ENCODE measurements at places on chromosomes 11 and 22.

- DNase-seq, result no peak
Measured at GRCh38 chr22:36565686-36566085, 36.7 kb upstream of the EIF3D start.

DNA sequence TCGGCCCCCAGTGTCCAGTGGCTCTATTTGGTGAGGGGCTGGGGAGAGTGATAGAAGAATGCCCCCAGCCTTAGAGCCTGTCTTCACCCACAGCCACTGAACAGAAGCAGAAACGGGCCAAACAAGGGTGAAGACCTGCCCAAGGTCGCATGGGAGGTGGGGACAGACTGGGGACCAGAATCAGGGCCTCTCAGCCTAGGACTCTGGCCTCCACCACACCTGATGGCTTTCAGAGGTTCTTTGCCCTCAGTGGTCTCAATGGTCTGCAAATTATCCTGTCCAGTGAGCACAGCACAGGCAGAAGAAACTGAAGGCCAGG lies 4.5 kb upstream of the MYRF start:
- no peak for DNase-seq

DNA sequence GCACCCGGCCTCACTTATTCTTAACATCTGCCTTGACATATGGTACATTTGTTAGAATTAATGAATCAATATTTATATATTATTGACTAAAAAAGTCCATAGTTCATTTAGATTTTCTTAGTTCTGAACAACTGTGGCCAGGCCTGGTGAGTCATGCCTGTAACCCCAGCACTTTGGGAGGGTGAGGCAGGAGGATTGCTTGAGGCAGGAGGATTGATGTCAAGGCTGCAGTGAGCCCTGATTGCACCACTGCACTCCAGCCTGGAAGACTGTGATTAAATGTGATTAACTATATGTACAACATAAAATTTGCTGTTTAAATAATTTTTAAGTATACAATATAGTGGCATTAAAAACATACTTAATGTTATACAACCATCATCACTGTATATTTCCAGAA lies 5.6 kb downstream of the UVRAG start:
- no peak for DNase-seq

DNA sequence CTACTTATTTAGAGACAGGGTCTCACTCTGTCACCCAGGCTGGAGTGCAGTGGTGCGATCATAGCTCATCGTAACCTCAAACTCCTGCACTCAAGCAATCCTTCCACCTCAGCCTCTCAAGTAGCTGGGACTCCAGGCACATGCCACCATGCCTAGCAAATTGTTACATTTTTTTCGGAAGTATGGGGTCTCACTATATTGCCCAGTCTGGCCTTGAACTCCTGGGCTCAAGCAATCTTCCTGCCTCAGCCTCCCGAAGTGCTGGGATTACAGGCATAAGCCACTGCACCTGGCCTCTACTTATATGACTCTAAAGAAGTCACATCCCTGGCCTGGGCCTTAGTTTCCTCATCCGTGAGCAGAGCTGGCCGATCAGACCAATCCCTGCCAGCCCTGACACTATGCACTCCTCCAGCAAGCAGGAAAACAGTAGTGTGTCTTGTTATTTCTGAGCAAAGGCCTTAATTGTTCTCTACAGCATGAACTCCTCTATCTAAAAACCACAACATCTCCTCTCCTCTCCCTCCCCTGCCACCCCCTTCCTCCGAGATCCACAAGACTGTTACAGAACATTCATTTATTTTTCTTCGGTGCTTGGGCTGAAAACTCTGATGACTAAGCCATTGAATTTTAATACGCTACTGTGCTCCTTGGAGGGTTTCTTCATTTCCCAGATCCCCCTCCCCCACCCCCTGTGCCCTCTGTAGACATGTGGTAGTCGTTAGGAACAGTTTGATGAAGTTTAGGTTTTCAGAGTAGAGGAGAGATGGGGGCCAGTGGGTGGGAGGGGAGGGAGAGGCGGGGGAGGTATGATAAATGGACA lies 91.5 kb downstream of the ABTB2 start:
- no peak for DNase-seq

DNA sequence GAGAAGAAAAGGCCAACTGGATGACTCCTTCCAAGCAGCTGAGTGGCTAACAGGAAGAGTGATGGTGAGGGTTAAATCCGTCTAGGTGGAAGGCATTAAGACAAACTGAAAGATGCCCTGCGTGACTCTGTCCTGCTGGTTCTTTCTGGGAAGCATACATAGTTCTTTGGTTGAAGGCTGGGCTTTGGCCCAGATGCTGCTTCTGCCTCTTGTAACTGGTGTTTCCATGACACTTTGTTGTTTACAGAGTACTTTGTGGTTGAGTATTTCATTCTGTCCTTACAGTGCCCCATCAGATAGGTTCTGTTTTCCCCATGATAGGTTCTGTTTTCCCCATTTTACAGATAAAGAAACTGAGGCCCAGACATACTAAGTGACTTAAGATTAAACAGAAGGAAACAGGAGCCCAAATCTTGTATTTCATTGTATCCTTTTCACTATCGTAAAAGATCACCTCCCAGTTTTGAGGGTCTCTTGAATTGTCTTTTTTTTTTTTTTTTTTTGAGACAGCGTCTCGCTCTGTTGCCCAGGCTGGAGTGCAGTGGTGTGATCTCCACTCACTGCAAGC lies 124.3 kb upstream of the RASSF10 start:
- no peak for DNase-seq

- DNase-seq, result no peak
Measured at GRCh38 chr22:30838111-30838510, 130.5 kb downstream of the MORC2 start.

GRCh38 chr11:33000181-33000580 lies 15.5 kb upstream of the DEPDC7 start:
- DNase-seq, result no peak

GRCh38 chr22:25654676-25655075 lies 87.3 kb upstream of the MYO18B start:
- no peak for DNase-seq

GRCh38 chr11:67027483-67027930 lies 4.6 kb downstream of the SYT12 start:
- DNase-seq, result no peak

GRCh38 chr11:112972399-112973145 lies 11.4 kb downstream of the NCAM1 start:
- no peak for DNase-seq

DNA sequence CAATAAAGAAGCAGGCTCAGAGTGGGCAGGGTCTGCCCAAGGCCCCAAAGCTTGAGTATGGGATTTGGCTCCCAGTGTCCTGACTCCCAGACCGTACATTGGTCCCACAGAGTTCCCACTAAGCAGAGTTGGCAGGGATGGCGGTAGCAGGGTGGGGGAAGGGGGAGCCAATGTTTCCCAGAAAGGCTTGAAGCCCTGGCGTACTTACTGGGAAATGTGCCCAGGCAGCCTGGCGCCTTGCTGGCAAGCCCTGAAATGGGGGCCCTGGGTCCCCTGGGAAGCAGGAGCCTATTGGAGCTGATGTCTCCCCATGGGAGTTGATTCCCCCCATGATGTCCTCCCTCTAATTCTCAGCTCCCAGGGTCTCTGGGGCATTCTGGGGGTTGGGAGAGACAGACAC lies 9.3 kb downstream of the ARHGEF17 start:
- DNase-seq, result no peak

GRCh38 chr11:69686452-69686851 lies 11.3 kb upstream of the LTO1 start:
- DNase-seq, result no peak

DNA sequence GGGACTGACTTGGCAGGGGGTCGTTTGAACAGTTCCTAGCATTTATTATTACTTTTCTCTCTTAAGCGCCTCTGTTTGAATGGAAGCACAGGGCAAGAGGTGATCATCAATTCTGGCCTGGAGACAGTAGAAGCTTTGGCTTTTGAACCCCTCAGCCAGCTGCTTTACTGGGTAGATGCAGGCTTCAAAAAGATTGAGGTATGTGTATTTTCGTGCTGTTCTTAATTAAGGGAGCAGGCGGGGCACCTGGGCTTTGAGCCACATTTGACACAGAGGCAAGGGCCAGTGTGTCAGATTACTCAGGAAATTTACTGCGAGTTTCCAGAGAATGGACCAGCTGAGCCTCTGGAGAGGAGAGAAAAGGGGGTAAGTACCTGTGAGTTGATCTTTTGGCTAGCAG lies 102.4 kb upstream of the SORL1-AS1 start:
- DNase-seq, result no peak

DNA sequence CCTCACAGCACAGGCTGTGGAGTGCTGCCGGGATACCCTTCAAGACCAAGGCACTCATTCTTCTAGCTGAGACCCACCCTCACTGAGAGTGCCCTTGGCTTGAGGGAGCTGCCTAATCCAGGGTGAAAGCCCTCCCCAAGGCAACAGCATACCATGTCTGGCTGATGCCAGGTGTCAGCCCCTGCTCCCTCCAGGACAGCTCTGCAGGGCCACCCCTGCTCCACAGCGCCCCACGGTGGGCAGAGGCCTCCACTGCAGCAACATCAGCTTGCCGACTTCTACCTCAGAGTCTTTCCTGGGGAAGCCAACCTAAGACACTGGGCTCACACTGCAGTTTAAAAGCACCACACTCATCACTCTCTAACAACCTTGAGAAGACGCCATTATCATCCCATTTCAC lies 29.0 kb downstream of the TTLL1 start:
- DNase-seq, result peak; percentile 11

DNA sequence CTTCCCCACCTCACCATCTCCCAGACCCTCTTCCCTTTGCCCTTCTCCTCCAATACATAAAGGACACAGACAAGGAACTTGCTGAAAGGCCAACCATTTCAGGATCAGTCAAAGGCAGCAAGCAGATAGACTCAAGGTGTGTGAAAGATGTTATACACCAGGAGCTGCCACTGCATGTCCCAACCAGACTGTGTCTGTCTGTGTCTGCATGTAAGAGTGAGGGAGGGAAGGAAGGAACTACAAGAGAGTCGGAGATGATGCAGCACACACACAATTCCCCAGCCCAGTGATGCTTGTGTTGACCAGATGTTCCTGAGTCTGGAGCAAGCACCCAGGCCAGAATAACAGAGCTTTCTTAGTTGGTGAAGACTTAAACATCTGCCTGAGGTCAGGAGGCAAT lies 58.2 kb downstream of the TIMP3 start:
- no peak for DNase-seq

DNA sequence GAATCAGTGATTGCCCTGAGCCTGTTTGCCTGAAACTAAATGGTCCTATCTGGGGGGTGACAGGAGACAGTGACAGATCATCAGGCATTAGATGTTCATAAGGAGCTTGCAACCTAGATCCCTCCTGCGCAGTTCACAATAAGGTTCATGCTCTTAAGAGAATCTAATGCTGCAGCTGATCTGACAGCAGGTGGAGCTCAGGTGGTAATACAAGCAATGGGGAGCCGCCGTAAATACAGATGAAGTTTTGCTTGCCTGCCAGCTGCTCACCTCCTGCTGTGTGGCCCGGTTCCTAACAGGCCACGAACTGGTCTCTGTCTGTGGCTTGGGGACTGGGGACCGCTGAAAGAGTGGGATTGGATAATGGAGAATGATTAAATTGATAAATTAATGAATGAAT lies 14.0 kb downstream of the NOX4 start:
- DNase-seq, result no peak

- no peak for DNase-seq
Measured at GRCh38 chr11:16678466-16679116, 59.9 kb upstream of the C11orf58 start.

DNA sequence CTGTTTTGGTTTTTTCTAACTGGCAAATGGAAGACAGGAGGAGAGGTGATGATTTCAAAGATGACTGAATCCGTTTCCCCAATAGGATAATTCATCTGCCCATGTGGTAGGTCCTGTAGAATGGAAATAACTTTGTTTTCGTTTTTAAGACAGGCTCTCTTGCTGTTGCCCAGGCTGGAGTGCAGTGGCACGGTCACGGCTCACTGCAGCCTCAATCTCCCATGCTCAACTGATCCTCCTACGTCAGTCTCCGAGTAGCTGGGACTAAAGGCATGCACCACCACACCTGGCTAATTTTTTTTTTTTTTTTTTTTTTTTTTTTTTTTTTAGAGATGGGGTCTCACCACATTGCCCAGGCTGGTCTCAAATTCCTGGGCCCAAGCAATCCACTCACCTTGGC lies 77.4 kb upstream of the BIRC3 start:
- DNase-seq, result no peak

DNA sequence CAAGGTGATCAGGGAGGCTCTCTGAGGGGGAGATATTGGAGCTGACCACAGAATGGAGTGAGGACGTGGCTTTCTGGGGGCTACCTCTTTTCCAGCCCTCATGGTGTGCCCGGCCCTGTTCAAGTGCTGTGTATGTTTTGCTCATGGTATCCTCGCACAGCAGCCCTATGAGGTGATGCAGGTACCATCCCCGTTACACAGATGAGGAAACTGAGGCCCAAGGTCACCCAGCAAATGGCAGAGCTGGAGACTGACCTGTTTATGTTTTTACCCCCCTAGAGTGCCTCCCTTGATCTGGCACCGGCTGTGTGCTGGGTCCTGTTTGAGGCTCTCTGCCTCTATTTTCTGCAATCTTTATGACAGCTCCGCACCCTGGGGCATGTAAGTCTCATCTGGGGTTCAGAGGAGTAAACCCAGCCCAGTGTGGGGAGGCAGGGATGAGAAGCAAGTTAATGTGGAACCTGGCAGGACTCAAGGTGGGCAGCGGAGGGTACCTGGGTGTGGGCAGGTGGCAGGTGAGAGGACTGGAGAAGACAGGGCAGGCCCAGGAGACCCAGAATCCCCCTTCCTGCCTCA lies 20.8 kb downstream of the SGSM1 start:
- no peak for DNase-seq

DNA sequence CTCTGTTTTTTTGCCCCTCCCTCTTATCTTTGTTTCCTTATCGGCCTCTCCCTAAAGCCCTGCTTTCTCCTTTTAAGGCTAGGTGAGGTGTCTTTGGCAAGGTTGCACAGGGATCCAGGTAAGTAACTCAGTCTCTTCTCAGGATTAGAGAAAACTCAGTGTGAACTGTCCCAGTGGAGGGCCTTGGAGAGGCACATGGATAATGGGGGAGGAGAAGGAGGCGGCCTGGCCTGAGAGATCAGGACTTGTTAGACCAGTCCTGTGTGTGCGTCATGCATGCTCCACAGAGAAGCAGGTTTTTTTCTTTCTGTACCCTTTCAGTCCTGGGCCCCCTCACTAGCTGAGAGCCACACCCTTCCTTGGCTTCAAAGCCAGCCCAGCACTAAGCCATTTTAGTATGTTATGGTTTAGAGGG lies 19.9 kb downstream of the CTNND1 start:
- DNase-seq, result no peak

DNA sequence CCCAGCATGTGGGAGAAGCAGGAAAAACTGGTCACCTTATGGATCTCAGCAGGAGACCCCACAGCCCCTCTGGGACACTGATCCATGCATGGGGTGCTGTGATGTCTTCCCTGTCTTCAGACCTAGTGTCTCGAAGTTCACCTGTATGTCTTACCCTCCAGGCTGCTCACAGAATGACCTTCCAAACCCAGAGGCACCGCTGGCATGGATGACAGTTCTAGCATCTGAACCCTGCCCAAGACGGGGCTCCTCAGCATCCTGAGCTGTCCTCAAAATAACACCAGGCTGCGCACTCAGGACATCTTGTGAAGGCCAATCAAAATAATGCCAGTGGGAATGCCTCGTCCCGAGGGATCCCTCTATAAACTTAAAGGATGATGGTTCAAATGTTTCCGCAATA lies 824.9 kb downstream of the TBC1D22A start:
- DNase-seq, result no peak

GRCh38 chr22:44473580-44473979 lies 24.5 kb downstream of the RTL6 start:
- no peak for DNase-seq

- DNase-seq, result no peak
Measured at GRCh38 chr11:122319085-122319484, 203.1 kb upstream of the BLID start.

- no peak for DNase-seq
Measured at GRCh38 chr11:103648670-103649400, 387.6 kb upstream of the DDI1 start.

- DNase-seq, result no peak
Measured at GRCh38 chr11:103413266-103413888, 304.2 kb downstream of the DYNC2H1 start.
